Jurkat, Clone E6-1 (cell line): ENCODE measurements at places on chromosomes 7 and 10.

- DNase-seq = no peak
Observed at GRCh38 chr7:143049362-143049761, 2.8 kb upstream of the OR6V1 start.

DNA sequence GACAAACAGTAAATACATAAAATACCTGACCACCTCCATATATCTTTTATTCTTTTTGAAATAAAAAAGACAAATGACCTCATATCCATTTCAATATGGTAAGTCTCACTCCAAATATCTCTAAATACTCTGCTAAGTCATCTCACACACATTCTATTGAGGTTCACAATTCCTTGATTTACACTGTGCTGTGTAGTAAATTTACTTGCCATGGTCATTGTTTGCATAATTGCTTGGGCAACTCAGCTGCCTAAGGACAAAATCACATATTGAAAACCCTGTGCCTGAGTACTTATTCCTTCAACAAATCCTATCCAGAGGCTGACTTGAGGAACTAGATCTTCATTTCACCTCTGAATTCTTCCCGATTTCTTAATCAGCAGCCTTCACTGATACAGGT is 176.4 kb downstream of the THSD7A start:
- DNase-seq = no peak

DNA sequence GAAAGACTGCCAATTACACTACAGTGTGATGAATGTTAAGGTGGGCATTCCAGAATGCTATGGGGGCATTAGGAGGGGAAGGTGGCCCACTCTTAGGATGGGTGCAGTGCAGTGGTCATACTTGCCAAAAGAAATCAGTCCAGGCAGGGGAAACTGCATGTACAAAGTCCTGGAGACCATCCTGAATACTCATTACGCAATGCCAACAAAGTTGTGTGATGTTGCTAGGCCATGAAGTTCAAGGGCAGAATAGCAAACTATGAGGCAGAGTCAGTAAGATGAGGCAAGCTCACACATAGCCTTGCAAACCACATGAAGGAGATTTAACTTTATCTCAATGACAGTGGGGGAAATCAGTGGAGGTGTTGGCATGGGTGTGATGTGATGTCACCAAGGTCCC is 49.8 kb upstream of the SLC35B4 start:
- DNase-seq = no peak

- peak; percentile 93 for DNase-seq
Observed at GRCh38 chr10:73991884-73992245, 6.1 kb upstream of the VCL start.

GRCh38 chr7:83798489-83798888 is 149.6 kb upstream of the SEMA3E start:
- no peak for DNase-seq

- DNase-seq = no peak
Observed at GRCh38 chr7:115410972-115411686, 489.2 kb downstream of the MDFIC start.

- DNase-seq = no peak
Observed at GRCh38 chr10:51141010-51141409, 66.7 kb downstream of the PRKG1 start.

GRCh38 chr10:128879441-128880140 is 587.5 kb upstream of the MGMT start:
- DNase-seq = no peak

- peak; percentile 61 for DNase-seq
Observed at GRCh38 chr10:95616446-95616845, 40.1 kb downstream of the ALDH18A1 start.

- DNase-seq = no peak
Observed at GRCh38 chr10:124849111-124849773, 47.6 kb downstream of the ABRAXAS2 start.

- DNase-seq = no peak
Observed at GRCh38 chr10:58014436-58014835, 253.3 kb downstream of the IPMK start.

- no peak for DNase-seq
Observed at GRCh38 chr10:133028956-133029355, 58.8 kb upstream of the ADGRA1 start.

DNA sequence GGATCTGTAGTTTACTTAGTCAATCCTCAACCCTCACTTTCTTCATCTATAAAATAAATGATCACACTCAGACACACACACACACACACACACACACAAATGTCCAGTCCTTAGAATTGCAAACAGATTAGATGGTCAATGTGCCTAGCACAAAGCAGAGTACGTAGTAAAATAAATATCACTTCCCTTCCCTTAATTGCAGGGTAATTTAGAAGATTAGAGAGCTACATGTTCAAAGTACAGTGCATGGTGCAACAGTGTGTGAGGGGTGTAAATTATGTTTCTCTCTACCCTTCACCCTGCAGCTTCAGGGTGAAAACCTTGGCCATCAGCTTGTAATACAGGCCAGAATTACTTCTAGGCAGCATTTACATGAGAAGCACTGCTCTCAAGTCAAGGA is 187.0 kb upstream of the GHITM start:
- no peak for DNase-seq

DNA sequence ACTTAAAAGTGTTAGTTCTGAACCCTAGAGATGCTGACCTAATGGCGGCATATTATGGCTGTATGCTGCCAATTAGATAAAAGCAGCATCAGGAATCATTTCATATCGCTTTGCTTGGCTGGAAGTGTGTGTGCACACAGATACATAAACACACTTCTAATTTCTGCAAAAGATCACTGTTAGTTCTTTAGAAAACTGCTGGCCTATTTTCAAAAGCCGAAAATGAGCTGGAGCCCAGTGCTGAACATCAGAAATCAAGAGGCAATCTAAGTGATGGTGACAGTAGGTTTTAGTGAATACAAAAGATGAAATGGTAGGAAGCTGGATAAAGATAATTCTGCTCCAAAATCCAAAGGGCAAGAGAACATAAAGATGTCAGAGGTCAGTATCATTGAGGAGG is 745.8 kb upstream of the LRRTM3 start:
- no peak for DNase-seq

- DNase-seq = no peak
Observed at GRCh38 chr7:70426249-70426880, 705.6 kb upstream of the GALNT17 start.

DNA sequence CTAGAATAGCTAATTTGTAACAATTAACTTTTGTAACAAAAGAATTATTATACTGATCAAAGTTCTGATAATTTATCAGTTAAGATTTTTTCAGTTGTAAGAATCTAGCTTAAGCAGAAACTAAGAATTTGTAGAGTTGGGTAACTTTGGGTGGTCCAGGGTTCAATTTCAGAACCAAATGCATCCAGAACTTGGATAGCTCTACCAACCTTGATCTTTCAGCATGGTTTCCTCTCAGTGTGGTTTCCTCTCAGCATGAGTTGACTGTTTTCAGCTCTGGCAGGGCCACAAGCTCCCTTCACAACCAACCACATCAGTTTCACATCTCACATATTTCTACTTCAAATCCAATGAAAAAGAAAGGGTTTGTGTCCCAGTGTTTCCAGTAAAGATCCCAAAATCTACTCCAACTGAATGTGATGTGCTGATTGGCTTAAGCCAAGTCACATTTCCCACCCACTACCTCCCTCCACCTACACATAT is 3.3 kb upstream of the FAS start:
- peak; percentile 65 for DNase-seq

- no peak for DNase-seq
Observed at GRCh38 chr10:83917537-83918506, 221.5 kb upstream of the GHITM start.

- DNase-seq = no peak
Observed at GRCh38 chr7:39172137-39172536, 194.4 kb downstream of the POU6F2 start.

- DNase-seq = no peak
Observed at GRCh38 chr7:140398821-140399220, 491 bp upstream of the SLC37A3 start.

GRCh38 chr10:94218493-94219183 is 144.1 kb downstream of the NOC3L start:
- no peak for DNase-seq
